Type B pancreatic cell (in vitro differentiated cells): ENCODE measurements at places on chromosomes 1 and 21.

GRCh38 chr1:153563483-153563901 is 2.2 kb downstream of the S100A2 start:
- no peak for DNase-seq

GRCh38 chr1:236425031-236425663 is 31.1 kb downstream of the EDARADD start:
- DNase-seq = no peak

- DNase-seq = no peak
Measured at GRCh38 chr1:25009671-25010262, 79.7 kb upstream of the RUNX3 start.

DNA sequence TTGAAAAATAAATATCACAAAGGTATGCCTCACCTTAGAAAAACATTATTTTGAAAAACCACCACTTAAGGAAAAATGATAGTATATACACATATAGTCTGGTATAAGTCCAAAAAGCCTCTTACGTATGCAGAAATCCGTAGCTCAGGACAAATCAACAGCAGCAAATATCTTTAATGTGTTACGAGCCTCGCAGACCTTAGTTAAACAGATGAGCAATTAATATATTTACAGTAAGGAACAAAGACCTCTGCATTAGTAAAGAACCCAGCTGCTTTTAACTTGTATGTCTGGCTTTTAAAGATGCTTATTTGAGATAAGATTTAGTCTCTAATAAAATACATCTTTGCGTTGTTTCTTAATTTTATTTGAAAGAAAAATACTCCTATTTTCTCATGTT is 79.9 kb upstream of the CHRM3 start:
- no peak for DNase-seq

- DNase-seq = no peak
Measured at GRCh38 chr1:161238039-161238473, at the start of gene NR1I3. TSS of gene NR1I3 (minus strand) at chr1:161238203. CDS start at chr1:161236565, 1,638 bp downstream.

DNA sequence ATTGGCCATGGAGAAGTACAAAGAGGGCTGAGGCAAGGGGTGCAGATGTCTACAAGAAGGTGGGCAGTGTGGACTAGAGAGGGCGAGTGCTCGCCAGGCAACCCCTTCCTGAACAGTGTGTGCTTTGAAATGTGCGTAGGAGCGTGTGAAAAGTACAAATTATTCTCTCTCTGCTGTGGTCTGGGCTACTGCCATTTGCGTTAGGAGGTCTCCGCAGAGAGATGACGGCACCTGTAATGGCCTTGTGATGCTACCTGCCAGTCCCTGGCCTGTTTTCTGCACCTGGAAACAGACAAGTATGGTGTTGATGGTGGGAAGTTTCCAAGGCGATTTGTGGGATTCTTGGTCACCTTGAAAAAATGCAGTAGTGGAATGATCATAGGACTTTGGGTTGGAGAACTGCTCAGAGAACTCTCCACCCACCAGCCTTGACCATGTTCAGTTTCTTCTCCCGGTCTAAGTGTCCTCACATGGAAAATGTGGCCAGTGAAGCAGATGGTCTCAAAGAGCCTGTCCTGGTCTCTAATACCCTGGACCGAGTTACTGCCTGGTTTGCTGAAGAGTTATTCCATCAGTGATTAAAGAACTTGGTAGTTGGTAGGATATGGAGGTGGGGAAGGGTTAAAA is 74.5 kb downstream of the MRPS6 start:
- DNase-seq = no peak

DNA sequence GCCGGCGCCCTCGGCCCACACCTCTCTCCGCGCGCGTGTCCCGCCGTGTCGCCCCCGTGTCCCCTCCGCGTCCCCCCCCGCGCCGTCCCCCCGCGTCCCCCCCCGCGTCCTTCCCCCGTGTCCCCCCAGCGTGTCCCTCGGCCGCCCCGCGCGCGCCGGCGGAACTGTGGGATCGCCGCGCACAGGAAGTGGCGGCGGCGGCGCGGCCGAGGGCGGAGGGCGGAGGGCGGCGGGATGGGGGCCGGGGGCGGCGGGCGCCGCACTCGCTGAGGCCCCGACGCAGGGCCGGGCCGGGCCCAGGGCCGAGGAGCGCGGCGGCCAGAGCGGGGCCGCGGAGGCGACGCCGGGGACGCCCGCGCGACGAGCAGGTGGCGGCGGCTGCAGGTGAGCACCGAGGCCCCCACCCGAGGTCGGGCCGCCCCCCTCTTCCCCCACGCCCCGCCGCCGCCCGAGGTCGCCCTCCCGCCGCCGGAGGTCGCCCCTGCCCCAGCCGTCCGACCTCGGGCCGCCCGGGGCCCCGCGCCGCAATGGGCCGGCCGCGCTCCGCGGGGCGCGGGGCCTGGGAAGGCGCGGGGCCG is at the start of gene AGPAT3:
TSS of gene AGPAT3 (plus strand) at position 262 of the 578 bp plus-strand sequence. CDS start 94,459 bp downstream, outside the sequence.
- no peak for DNase-seq

- no peak for DNase-seq
Measured at GRCh38 chr1:232521660-232522059, 108.3 kb downstream of the SIPA1L2 start.

DNA sequence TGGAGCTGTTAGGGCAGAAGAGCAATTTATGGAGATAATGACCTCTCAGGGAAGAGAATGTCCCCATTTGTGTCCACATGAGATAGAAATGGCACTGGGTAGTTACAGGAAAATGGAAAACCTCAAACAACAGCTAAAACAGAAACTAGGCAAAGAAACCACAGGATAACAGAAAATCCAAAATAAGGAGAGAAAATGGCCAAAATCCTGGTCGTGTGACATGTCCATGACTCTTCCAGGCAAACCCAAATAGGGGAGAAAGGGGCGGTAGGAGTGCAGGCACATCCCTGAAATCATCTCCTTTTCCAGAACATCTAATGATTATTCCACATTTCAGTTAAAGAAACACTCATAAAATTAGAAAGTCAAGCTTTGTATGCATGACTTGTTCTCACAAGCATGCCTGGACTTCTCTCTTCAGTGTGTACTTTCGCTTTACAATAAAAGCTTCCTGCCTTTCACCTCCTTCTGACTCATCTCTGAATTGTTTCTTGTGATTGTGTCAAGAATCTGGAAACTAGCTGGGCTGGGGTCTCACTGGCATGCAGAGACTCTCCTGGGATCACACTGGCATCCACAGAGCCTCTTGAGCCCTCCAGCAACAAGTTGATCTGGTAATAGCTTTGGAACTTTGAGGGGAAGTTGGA is 171.4 kb upstream of the ZP4 start:
- DNase-seq = no peak

- no peak for DNase-seq
Measured at GRCh38 chr1:57019236-57019839, 53.5 kb upstream of the C8B start.

DNA sequence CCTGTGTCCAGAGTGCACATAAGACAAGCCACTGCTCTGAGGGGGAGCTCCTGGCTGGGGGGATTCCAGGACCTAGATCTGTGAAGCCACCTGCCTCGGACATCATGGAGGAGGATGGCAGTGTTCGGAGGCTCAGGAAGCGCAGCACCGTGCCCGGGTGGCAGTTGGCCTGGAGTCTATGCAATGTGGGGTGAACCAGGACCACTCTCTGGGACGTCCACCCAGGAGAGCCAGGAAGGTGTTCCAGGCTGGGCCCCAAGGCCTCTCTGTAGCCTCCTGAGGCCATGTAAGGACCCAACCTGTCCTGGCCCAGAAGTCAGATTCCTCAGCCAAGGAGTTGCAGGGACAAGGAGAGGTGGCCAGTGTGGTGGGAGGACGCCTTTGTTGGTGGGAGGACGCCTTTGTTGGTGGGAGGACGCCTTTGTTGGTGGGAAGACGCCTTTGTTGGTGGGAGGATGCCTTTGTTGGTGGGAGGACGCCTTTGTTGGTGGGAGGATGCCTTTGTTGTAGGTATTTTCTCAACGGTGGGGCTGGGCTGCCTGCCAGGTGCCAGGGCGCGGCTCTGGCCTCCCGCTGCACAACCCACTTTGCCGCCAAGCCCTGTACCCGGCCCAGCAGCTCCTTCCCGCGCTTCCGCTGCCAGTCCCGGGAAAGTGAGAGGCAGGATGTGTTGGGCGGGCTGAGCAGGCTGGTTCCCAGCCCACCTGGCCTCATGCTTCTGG is 30.6 kb upstream of the BMP8B start:
- DNase-seq = no peak
